ENCODE measurements at places on chromosomes 12 and 14.

GRCh38 chr12:27564612-27565213 is 40.7 kb downstream of the PPFIBP1 start:
- DNase-seq, result no peak

- DNase-seq, result no peak
Observed at GRCh38 chr12:104929977-104930376, 28.1 kb downstream of the SLC41A2 start.

DNA sequence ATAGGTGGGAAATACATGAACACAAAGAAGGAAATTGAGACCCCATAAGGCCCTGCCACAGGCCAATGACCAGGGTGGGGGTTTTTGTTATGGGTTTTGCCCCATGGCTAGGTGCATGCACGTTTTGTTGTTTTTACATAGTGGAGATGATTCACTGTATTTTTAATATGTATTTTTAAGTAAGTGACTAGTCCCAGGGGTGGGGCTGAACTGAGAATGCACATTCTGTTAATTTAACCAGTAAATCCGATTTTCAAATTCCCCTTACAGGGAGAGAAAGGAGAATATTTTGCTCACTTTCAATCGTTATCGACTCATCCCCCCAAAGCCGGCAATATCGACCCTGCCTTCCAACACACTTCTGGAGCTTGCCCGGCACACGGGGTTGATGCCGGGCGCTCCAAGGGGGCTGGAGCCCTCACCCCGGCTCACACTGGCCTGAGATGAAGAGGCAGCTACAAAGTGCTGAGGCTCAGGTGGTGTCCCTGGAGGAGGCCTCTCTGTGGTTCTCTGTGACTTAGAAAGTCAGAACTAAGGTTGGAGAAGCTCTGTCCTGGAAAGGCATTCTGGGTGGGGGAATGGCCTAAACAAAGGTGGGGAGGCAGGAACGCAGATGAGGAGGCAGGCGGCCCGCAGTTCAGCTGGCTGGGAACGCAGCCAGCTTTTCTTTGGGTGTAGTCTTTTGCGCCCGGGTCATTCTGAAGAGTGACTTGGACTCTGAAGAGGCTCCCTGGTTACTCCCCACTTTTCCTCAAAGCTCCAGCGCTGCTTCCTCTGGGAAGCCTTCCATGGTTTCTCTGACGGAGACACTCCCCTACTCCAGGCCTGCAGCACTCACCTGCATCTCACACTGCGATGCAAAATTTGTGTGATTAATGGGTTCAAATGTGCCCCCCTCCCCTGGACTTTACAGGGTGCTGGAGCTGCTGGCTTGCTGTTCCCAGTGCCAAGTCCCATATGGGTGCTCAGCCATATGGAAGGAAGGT is 50.7 kb upstream of the DLK1 start:
- DNase-seq, result no peak

GRCh38 chr14:36827861-36828260 is 166.2 kb downstream of the PAX9 start:
- DNase-seq, result no peak

GRCh38 chr12:108610336-108610815 is 12.5 kb upstream of the TMEM119 start:
- DNase-seq, result no peak

DNA sequence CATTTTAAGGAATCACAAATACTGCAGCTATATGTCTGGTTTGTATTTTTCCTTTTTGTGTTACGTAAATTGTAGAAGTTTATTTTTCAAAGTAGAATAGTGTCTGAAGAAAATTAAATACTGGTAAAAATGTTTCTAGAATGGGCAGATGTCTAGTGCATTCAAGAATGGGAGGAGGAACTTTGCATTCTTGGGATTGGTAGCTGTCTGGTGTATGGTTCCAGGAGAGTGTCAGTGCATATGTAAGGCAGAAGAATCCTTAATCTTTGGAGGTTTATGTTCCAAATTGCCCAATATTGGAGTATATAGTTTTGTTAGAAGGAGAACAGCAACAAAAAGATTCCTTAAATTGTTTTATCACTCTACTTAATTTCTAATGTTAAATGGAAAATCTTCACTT is 13.5 kb downstream of the PAPOLA start:
- DNase-seq, result no peak

DNA sequence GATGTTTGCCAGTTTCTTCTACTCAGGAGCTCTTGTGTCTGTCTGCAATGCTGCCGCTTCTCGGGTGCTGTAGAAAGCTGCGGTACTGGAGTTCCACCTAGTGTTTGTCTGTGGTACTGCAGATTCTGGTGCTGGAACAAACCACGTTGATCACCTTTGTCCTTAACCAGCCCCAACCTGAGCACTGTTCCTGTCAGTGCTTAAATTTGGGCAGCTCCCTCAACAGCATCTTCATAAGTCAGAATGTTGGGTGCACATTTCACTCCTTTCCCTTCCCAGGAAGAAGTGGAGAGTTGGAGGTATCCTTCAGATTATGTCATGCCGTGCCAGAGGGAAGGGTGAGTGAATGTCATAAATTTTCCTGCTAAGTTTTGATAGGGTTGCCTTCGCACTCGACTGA is 48.7 kb upstream of the LALBA start:
- peak; percentile 81 for DNase-seq

- no peak for DNase-seq
Observed at GRCh38 chr14:61347826-61348443, 26.6 kb downstream of the PRKCH start.

GRCh38 chr12:124150168-124150567 is 144.7 kb upstream of the RFLNA start:
- DNase-seq, result no peak

- DNase-seq, result no peak
Observed at GRCh38 chr12:25100194-25101091, 94.5 kb downstream of the DNAI7 start.

DNA sequence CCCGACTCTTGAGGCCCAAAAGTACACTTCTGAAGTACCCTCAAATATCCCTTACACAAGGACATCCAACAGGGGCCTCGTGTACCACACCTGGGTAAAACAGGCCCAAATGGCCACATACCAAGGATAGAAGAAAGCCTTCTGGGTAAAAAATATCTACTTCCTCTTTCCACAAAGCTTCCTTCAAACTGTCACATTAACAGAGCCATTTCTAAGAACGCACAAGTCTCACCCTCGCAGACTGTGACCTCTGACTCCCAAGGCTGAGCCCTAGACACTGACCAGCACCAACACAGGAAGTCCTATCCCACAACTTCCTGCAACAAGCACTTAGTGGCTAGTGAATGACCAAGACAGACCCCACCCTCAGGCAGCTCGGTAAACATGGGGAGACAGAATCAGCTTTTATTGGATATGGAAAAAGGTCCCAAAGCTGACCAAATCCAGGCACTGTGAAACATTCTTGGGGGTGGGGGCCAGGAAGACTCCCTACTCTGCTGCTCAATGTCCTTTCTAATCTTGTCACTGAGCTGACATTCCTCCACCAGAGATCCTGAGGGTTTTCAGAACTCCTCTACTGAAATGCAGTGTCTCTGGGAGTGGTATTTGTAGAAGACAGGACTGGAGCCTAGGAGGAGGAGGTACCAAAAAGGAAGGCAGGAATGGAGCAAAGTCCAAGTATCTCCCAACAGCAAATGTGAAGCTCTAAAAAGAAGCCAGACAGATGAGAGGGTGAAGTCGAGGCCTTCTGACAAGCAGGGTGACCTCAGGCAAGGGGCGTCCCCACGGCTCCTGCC is 15.9 kb downstream of the KCTD10 start:
- no peak for DNase-seq

GRCh38 chr14:93132472-93133065 is 16.8 kb upstream of the ITPK1 start:
- peak; percentile 58 for DNase-seq

DNA sequence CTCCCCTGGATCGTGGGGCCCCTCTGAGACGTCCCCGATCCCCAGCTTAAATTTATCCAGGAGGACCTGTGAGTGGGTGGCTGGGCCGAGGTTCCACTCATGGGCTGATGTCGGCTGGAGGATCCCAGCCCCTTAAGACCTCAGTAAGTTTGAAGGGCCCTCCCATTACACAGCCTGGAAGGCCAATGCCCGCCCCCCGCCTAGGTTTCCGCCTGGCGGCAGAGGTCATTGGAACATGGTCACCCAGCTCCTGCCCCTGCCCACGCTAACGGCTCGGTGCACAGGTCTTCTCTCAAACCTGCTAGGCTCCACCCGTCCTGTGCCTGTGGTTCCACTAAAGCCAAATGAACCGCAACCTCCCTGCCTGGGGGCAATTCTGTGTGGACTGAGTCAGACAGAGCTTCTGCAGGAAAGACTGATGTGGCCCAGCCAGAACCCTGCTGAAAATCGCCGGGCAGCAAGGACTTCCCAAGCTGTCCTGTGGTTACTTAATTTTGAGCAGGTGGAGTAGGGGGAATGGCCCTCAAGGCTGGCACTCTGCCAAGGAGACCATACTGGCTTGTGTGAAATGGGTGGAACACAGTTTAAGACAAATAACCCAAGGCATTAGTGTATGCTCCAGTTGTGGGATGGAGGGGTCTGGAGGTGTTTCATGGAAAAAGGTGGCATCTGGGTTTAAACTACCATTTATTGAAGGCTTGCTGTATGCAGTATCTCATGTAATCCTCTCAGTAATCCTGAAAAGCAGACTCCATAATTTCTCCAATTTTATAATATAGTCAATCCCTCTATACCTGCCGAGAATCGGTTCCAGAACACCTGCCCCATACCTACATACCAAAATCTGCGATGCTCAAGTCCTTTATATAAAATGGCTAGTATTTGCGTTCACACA is 903 bp upstream of the NT5DC3 start:
- DNase-seq, result no peak

DNA sequence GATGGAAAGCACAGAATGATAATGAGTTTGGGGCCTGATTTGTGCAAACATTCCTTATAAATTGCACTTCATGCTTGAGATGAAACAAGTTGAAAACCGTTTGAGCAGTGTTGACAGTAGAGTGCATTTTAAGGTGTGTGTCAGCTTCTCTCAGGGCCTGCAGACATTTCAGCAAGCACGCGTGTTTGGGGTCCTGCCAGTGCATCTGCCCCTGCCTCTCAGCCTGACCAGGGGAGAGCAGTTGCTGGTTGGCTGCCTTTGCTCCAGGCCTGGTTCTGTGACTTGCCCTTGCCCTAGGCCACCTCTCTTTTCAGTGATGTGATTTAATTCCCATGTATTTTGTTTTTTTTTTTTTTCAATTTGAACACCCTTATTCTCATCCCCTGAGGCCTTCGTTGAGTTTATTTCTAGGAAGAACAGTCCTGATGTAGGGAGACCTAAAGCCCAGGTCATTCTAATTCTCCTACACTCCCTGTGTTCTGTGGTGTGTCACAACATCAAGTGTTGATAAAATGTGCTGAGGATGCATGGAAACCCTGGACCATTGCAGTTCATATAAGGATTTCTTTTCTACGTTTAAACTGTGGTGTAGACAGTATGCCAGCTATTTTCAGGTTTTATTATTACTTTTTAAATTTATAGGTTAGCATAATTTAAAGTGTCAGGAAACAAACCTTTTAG is 40.1 kb upstream of the AMN start:
- no peak for DNase-seq

DNA sequence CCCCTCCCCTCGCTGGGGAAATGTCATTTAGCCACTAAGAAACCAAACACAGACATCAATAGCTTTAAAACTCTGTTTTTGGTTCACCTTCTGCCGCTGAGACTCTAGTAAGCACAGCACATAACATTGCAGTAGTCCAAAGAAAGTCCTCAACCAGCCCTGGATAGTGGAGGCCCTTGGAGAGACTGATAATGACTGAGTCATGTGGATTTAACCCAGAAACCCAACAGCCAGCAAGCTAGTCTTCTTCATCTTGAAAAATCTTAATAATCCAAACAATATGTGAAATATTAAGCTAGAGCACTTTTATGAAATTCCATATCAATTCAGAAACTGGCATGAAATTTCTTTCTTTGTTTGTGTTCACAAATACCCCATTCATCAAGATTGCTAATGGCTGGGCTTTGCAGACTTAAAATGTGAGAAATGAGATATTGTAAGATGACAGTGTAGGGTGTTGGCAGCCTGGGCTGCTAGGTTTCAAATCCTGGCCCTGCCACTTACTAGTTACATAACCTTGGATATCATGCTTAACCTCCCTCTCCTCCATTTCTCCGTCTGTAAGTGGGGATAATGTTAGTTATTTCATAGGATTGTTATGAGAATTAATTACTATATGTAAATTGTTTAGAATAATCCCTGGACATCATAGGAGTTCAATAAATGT is 40.1 kb downstream of the RERG start:
- no peak for DNase-seq

GRCh38 chr14:35879151-35879648 is 53.1 kb downstream of the BRMS1L start:
- DNase-seq, result no peak

DNA sequence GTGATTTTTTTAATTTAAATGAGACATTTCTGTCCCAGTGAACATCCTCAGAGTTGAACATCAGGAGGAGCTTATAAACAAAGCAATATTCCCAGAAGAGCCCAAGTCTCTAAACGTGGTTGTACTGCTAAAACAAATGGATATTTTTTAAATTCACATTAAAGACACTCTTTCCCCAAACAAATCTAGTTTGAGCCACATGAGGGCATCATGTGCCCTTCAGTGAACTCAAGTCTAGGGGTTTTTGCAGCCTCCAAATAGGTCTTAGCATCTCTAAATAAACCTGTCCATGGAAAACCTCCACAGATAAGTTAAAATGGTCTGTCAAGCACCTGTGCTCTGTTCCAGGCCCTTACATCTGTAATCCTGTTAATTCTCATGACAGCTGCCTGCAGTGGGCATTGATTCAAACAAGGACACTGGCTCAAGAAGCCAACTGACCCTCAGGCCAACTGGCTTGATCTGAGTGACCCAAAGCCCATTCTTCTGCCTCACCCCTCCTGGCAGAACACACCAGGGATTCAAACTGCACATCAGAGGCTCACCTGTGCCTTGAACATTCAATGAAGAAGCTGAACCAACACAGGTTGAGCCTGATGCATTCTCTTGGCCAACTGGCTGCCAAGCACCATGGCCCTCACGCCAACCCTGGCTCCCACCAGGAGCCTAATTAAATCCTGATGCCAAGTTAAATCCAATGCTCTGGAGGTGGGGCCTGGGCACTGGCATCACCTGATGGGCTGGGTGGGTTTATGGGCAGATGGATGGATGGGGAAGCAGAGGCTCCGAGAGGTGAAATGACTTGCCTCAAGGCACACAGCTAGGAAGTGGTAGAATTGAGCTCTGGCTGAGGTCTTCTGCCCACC is 8.6 kb downstream of the ISCU start:
- DNase-seq, result no peak
